ENCODE measurements at places on chromosomes 7 and 10.
A peak's percentile ranks its signal among the peaks of the same experiment; 100 is the strongest.

DNA sequence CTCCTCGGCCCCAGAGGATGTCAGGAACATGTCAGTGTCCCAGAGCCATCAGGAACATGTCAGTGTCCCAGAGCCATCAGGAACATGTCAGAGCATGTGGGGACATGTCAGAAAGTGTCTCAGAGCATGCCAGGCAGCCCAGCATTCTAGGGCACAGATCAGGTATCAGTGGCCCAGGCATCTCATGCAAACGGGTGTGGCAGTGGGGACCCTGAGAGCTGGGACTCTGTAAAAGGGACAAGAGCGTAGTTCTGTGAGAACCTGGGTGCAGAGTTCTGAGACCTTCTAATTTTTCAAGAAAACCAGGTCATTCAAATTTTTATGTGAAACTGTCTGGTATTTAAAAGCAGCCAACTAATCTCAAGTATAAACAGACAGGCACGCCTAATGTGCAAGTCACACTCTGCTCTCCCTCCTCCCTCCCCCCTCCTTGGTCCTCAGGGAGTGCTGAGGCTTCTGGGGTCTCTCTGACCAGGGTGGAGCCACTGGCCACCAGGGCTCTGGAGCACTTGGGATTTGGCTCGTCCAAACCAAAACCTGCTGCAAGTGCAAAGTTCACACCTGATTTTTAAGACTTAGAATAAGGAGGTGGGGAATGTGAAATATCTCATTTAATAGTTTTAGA, 64.6 kb downstream of the ALOX5 start:
- no peak for DNase-seq

DNA sequence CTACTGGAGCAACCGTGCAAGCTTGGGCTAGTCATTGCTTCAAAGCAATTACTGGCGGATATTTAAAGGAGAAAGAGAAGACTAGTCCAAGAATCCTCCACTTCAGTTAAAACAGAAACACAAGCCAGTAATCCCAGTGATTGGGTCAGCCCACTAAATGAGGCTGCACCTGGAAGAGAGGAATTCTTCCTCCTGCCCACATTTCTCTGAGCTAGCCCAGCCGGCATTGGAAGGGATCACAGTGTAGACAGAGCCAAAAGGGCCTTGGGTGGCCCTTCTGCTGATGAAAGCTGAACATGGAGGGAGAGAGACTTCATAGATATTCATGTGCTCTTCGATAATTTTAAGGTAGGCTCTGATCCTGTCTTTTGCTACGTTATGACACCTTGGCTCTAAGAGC, 228.4 kb downstream of the KIAA1217 start:
- no peak for DNase-seq

DNA sequence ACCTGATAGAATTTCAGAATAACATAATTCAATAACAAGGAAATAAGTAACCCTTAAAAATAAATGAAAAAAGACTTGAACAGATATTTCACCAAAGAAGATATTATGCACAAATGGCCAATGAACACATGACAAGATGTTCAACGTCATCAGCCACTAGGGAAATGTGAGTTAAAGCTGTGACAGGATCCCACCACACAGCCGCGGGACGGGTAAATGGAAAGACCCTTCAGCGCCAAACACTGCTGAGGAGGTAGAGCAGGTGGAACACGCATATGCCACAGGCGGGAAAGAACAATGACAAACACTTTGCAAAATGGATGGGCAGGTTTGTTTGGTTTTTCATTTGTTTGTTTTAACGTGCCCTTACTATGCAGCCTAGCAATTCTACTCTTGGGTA, 86.1 kb upstream of the RNF32 start:
- DNase-seq, result no peak

DNA sequence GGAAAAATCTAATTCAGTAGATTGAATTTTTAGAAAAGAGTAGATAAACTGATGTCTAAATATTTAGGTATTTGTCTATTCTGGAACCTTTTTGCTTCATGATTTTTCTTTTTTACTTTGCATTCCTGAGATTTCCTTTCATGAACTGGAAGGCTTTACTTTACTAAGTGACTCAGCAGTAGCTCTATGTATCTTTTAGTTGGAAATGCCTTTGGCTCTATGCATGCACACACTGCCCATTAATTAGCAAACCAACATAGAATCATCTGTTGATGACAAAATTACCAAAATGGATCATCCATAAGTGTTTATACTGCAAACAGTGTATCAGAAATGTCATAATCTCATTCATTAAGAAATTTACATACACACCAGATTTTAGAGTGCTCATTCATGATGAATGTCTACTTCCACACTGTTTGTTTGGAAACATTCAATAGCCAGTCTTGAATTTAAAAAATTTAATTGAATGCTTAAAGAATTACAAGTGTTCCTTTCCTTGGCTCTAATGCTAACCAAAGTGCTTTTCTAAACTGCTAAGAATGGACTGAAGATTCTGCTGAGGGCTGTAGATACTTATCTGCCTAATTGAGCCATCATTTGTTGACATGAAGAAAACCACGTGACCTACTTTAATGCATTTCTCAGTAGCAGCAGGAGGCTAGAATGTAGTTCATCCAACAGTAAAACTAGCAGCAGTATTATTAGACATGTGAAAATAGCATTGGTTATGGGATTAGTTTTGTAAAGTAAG, 282.0 kb downstream of the ADK start:
- DNase-seq, result peak; percentile 27

Measured in fibroblast of mammary gland (primary cell).